ENCODE measurements at places on chromosomes 16 and 17.

DNA sequence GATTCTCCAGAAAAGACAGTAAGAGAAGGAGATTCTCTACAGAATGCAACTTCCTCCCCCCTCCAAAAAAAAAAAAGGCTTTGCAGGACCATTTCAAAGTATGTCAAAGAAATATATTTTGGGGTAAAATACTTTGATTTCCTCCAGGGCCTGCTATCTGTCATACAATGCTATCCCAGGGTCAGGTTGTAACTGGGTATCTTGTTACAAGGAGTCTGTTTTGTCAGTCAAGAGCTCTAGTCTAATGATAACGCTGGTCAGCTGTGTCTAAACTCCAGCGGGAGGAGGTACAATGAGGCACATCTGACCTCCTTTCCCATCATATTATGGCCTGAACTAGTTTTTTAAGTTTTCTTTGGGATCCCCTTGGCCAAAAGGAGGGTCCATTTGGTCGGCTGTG, 408.4 kb upstream of the CDH5 start:
- no peak for DNase-seq

GRCh38 chr16:88086571-88087516, 135.6 kb downstream of the BANP start:
- no peak for DNase-seq

DNA sequence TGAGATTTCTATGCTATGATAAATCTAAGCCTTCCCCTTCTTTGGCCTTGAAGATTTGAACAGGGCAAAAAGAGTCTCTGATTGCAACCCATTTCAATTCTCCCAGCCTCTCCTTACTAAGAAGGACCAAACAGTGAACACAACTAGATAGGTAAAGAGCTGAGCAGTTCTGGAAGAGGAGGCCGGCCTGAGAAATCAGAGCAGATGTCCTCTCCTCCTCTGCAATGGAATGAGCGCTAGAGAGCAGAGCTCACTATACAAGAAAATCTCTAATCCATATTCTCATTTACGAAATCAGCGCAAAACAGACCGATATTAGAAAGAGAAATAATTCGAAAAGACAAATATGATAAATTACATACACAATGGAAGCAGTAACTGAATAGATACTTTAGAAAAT, 124.2 kb downstream of the CDK5R1 start:
- no peak for DNase-seq

GRCh38 chr16:23354246-23354645, 52.1 kb downstream of the SCNN1B start:
- no peak for DNase-seq

DNA sequence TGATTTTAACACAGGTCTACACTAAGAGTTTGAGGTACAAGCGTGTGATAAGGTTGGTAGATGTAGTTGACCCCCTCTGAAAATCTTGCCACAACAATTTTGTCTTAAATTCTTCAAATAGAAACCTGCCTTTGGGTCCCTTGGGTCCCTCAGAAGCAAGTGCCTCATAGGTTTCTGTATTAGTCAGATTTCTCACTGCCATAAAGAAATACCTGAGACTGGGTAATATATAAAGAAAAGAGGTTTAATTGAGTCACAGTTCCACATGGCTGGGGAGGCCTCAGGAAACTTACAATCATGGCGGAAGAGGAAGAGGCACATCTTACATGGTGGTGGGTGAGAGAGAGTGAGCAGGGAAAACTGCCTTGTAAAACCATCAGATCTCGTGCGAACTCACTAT, 301.2 kb downstream of the MAP2K6 start:
- DNase-seq: no peak

- no peak for DNase-seq
Observed at GRCh38 chr17:78977681-78977943, 2.1 kb downstream of the LGALS3BP start.
